ENCODE measurements at places on chromosomes 4 and X.
A peak's percentile ranks its signal among the peaks of the same experiment; 100 is the strongest.

- peak; percentile 20 for DNase-seq
These were observed 14.0 kb upstream of the ZCCHC18 start for GRCh38 chrX:104098151-104098808.

GRCh38 chr4:104942990-104943743, 203.5 kb upstream of the TET2 start:
- no peak for DNase-seq

DNA sequence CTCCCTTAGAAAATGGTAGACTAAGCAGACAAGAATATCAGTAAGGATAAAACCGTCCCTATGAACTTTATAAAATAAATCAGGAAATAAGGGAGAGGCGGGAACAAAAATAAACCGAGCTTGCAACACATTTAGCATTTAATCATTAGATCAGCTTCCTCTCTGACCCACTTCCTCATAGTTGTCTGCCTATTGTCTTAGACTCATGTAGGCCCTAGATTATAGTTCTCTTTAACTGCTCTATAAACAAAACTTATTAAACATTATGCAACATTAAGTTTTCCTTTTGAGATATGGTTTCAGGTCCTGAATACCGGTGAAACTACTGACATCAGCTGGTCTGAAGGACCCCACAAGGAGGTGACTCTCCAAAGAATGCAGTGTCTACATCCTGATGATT, 15.8 kb upstream of the SRD5A3 start:
- no peak for DNase-seq

DNA sequence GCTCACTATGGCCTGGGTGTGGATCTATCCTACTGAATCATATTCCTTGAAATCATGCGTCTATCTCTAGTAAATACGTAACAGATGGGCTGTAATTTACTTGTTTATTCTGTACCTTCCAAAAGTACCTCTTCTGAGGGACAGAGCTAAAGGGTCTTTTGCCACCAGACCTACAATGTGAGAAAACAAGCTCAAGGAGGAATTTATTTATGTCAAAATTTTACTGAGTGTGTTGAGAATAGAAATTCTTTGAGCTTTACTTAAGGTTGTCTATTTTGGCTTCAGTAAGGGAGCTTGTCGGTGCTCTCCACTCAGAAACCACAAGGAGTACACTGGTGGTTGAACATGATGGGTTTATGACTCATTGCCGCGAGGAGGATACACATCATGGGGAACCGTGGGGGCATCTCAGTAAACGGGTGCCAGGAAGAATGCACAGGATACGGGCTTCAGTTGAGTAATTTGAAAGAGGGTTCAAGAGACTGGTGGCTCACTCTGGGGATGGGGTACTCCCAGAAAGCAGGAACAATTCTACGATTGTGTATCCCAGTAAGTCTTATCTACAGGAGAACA, 3.0 kb downstream of the ANK2 start:
- DNase-seq, result no peak

- DNase-seq, result no peak
These were observed 88.6 kb downstream of the PLS3 start for GRCh38 chrX:115649461-115650063.

DNA sequence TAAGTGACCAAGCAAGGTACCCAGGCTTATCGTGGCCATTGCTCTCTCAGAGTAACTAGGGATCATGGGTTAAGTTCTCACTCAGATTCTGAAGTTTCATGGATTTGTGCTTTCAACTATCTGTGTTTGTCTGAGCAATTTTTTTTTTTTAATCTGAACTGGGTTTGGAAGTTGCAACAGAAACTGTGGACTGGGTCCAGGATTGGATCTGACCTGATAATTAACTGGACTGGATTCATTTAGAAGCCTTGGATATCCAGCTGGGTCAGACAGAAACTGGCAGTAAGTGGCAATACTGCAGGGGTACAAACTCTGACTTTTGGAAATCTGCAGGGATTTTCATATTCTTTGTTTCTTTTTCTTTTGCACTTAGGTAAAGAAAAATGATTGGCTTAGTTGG, 38.7 kb upstream of the FGF2 start:
- DNase-seq, result no peak

- no peak for DNase-seq
These were observed 146.3 kb downstream of the GRIA3 start for GRCh38 chrX:123330229-123330942.

- no peak for DNase-seq
These were observed 110.6 kb upstream of the PPARGC1A start for GRCh38 chr4:24000470-24000831.

- DNase-seq, result no peak
These were observed 2039.9 kb upstream of the TENM3 start for GRCh38 chr4:180203349-180203748.

- no peak for DNase-seq
These were observed 256.7 kb upstream of the GNPDA2 start for GRCh38 chr4:44983083-44983482.

DNA sequence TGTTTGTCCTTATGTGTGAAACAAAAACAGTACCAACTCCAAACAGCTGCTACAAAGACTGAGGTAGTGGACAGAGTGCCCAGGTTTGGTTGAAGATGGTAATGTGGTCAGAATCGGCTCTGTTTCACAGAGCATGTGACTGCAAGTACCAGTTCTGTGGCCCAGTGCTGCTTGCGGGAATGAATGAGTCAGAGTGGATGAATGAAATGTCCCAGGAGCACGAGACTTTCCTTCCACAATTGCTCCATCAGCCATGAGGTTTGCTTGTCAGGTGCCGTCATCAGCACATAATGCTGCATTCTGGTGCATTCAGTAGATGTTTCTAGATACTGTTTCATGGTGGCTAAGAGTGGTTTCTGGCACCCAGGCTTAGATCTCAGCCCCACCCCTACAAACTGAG, 84.2 kb downstream of the GPR143 start:
- DNase-seq, result no peak

- DNase-seq, result no peak
These were observed 33.9 kb downstream of the STX18 start for GRCh38 chr4:4507923-4508322.

GRCh38 chr4:13922459-13922858, 294.9 kb upstream of the BOD1L1 start:
- no peak for DNase-seq

GRCh38 chr4:27040356-27040755, 179.7 kb downstream of the STIM2 start:
- DNase-seq, result no peak

- DNase-seq, result no peak
These were observed 39.2 kb downstream of the RAB40AL start for GRCh38 chrX:102976286-102976685.

GRCh38 chr4:68145261-68145660, 15.6 kb upstream of the TMPRSS11F start:
- no peak for DNase-seq

DNA sequence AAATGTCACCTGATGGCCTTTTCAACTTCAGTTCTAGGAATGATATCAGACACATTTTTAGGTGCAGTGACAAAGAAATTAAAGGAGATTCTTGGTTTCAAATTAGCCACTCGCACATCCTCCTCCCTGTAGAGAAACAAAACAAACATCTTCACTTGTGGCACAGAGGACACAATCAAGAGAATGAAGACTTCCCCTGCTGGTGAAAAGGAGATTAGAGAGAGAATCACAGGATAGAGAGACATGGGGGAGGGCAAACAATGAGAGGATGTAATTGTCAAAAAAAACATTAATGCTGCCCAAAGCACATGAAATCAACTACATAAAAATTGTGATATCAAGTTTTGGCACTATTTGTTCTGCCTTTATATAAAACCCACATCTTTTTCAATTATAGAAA, 34.5 kb downstream of the ACE2 start:
- DNase-seq, result no peak

- no peak for DNase-seq
These were observed 142.4 kb upstream of the ANKRD50 start for GRCh38 chr4:124854968-124855367.

- DNase-seq, result no peak
These were observed 1100.0 kb upstream of the SLIT2 start for GRCh38 chr4:19151684-19152083.

DNA sequence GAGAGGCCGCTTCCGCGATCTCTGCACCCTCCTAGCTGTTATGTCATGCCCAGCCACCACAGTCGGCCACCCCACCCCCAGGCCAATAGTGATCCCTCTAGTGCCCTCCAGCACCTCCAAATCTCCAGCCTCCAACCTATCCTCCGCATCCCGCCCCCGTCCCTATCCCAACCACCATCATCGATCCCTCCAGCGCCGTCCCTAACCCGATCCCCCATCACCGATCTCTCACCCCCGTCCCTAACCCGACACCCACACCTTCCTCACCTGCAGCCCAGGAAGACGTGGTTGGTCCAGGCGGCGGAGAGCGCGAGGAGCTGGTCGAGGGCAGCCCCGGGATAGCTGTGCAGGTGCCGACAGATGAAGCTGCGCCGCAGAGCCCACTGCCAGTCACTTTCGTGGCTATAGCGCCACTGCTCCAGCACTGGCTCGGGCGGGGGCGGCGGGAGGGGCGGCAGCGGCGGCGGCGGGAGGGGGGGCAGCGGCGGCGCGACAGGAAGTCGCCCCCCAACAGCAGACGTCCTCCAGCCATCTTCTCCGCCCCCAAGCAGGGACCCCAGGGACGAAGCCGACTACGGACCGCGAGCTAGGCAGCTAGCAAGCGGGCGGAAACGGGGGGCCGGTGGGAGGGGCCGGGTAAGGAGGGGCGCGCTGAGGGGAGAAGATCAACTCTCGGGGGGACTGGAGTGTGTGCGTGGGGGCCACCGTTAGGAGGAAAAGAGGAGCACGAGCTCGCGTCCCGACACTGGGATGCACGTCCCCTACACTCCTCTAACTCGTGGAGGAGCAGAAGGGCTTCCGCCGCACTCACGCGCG, 552 bp downstream of the NKRF start:
- peak; percentile 23 for DNase-seq

GRCh38 chrX:126658447-126658846, 105.8 kb upstream of the DCAF12L1 start:
- DNase-seq, result no peak

DNA sequence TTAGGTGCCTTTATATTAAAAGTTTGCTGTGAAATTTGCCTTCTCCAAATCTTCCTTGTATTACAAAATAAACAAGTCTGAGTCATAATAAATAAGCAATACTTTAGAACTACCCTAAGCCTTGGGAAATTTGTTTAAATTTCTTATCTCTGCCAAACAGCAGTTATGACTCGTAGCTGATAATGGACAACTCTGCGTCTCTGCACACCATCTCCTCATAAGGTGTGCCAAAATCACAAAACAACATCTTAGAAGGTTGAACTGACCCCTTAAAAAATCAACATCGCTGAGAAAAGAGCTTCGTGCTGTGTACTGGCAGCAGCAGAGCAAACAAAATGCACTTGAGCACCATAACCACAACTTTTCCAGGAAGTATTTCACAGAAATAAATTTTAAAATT, 22.0 kb downstream of the OR13H1 start:
- DNase-seq, result no peak

- no peak for DNase-seq
These were observed 1.3 kb upstream of the ADH7 start for GRCh38 chr4:99436462-99436861.

DNA sequence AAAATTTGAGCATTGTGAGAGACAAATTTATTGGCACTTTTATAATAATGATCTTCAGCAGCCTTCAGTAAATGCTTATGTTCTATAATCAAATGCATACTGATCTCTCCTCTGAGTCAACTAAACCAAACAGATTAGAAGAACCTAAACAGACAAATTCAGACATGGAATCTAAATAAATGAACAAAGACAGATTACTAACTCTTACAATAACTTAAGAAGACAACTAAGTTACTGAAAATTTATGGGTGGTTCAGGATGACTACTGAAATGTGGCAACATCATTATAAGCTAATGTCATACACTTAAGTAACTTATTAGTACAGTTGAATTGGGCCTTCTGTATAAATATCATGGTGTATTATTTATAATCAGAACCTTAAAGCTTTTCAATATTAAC, 127.3 kb downstream of the NEK1 start:
- no peak for DNase-seq

Measured in stimulated activated CD8-positive, alpha-beta memory T cell treated with anti-CD3 and anti-CD28 coated beads, Interleukin-12 subunit alpha, Interleukin-12 subunit beta, amount 100 ng/mL, for 1 hour (primary cell).